ENCODE measurements at places on chromosomes 4 and X.

DNA sequence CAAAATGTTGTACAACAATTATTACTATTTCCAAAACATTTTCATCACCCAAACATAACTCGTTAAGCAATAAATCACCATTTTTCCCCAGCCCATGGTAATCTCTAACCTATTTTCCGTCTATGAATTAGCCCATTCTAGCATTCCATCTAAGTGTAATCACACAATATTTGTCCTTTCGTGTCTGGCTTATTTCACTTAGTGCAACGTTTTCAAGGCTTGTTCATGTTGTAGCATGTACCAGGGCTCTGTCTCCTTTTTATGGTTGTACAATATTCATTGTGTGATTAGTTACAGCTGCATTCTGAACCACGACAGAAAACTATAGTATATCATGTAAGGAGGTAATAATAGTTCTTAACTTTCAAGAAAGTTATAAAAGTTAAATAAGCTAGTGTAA is 656.0 kb upstream of the HS3ST1 start:
- no peak for DNase-seq

DNA sequence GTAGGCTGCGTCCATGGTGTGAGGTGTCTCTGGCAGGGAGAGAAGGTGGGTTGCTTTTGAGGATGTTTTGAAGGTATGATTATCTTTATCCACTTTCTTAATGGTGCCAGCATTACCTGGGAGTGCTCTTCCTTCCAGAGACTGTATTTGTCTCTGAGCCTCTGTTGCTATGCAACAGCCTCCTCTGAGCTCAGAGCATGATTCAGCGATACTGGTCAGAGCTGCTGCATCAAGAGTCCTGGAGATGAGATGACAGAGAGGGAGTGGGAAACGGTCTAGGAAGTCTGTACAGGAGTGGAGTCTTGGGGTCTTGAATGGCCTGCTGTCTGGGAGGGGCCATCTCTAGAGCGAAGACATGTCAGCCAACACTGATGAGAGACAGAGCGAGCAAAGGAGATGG is 104.4 kb upstream of the RAB40AL start:
- no peak for DNase-seq

DNA sequence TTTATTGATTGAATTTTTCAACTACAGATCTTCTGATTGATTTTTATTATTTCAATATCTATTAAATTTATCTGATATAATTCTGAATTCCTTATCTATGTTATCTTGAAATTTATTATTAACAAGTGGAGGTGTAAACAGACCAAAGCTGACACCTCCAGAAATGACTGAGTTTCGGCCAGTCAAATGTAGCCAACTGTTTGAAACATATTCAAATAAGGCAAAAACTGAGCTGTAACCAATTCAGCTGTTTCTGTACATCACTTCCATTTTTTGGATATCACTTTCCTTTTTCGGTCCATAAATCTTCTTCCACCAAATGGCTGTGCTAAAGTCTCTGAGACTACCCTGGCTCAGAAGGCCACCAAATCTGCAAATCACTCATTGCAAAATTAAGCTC is 2127.3 kb upstream of the AGA start:
- DNase-seq, result no peak

- peak; percentile 55 for DNase-seq
Measured at GRCh38 chr4:127103681-127104115, 529.1 kb upstream of the INTU start.

DNA sequence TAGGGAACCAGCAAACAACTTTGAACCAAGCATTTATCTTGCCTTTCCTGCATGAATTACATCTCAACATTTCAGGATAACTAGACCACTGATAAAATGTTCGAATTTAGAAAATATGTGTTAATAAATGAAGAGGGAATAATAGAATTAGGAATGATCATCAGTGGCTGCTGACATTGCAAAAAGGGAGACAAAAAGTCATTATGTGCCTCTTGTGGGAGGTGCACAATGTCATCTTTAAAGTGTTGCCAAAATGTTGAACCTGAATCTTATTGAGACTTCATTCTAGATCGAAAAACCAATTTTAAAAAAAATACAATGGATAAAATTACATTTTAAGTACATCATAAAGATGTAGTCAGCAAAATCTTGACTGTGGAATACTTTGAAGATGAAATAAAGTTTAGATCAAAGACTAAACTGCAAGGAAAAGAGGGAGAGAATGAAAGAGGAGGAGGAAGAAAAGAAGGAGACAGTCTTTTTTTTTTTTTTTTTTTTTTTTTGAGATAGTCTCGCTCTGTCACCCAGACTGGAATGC is 299.3 kb downstream of the FBXW7 start:
- DNase-seq, result no peak

DNA sequence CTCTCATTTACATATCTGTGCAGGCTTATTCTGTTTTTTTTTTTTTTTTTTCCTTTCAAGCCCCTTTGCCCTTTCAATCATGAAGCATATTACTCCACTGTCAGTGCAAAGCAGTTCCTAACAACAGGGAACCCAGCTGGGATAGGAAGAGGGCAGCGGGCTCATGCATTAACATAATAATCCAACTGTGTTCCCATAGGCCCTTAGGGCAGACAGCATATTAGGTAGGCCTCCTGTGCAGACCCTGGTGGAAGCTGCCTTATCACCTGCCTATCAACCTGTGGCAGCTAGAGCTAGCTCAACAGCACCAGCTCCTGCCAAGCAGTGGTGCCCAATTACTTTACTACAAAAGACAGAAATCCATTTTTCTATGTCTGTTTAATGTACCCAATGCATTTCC is 49.3 kb downstream of the SLC10A7 start:
- no peak for DNase-seq

DNA sequence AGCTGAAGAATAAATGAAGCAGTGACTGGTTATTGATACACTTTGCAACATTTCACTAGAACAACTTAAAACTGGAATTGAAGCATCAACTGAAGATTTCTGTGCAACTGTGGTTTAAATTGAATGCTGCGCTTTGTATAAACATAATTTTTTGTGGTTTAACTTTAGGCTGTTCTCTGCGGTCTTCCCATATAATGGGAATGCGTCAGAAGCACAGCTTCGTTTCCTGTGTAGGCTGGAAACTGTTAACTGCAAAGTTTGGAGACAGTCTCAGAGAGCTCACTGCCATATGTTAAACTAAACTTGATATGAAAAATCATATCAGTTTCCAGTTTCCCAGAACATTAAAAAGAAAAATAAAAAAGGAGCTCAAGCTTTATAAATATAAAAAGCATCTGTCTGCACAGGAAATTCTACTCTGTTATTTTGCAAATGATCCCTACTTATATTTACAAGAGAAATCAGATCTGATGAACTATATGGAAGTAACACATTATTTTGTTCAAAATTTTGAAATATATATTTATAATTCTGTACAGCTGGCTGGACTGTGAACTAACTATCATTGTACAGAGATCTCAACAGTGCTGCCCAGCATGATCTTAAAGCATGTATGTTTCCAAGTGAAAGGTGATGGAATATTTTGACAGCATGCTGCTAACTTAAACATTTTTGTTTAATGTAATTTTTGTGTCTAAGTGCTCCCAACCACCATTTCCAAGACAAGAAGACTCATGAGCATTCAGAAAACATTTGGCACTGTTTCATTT is 139.9 kb downstream of the NDST3 start:
- no peak for DNase-seq

DNA sequence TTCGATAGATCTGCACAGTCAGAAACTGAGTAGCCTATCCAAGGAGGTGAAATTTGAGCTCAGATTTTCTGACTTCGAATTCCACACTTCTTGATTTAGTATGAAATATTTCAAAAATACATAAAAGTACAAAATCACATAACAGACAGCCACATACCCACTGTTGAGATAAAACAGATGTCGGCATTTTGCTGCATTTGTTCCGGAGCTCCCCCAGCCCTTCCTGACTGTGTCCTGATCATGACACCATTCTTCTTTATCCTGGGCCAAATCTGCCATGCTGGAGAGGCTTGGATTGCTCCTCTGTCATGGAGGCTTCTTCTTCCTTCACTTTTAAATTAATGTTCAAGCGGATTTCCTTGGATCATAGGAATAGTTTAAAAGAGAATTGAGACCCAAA is 124.2 kb upstream of the RBPJ start:
- DNase-seq, result no peak

- DNase-seq, result no peak
Measured at GRCh38 chrX:70190225-70190624, 12.9 kb downstream of the DGAT2L6 start.

- DNase-seq, result no peak
Measured at GRCh38 chrX:2243913-2244460, 256.8 kb downstream of the DHRSX start.

DNA sequence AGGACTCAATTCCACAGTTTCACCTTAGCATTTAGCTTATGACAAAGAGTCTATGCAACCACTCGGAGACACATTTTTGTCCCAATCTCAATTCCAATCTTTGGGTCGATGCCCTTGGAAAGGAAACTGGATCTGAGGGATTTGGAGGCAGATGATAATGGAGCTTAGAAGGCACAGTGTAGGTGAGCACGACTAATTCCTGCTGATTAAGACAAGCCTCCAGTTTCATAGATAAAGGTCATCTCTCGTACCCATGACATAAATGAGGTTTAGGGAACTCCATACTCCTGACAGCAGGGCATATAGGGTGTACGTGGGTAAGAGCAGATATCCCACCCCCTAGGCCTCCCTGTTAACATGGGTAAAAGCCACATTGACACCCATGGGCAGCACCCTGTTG is 24.4 kb upstream of the ZNF718 start:
- DNase-seq, result no peak

GRCh38 chrX:129663171-129663570 is 8.4 kb upstream of the APLN start:
- DNase-seq, result no peak

- DNase-seq, result no peak
Measured at GRCh38 chr4:142396279-142396678, 449.8 kb downstream of the INPP4B start.

DNA sequence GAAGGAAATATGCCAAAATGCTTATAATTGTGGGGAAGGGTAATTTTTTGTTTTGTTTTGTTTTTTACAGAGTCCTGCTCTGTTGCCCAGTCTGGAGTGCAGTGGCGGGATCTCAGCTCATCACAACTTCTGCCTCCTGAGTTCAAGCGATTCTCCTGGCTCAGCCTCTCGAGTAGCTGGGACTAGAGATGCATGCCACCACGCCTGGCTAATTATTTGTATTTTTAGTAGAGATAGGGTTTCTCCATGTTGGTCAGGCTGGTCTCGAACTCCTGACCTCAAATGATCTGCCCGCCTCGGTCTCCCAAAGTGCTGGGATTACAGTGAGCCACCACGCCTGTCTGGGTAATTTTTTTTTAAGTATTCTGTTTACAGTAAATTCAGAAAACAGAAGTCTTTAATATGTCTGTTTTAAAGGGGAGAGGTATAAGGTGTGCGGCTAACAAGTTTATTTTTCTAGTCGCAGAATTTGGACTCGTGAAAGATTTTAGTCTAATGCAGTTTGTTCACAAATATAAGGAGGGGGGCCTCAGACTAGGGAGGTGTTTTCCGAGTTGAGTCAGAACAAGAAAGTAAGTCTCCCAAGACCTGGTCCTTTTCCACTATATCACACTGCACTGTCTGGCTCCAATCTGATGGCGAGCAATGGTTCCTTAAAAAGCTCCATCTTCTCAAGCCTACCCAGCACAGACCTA is 1.5 kb downstream of the ACSL1 start:
- no peak for DNase-seq

DNA sequence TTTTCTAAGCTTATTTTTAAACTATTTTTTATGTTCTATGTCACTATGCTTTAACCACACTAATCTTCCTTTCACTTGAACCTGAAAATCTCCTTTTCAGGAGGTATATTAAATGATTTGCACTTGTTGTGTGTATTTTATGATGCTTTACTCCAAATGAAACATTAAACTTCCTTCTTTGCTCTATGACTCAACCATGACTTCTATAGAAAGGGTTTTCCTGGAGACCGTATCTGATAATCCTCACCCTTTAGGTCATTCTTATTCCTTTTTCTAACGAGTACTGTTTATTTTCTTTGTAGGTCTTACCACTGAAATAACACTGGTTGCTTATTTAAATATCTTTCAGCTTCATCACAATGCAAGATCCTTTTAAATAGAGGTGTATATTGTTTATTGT is 1163.2 kb downstream of the PCDH18 start:
- DNase-seq, result no peak

- DNase-seq, result peak; percentile 50
Measured at GRCh38 chr4:185134307-185134869, 8.7 kb upstream of the SLC25A4 start.

All from muscle of arm (tissue), 14 donors.